Stimulated activated CD8-positive, alpha-beta memory T cell treated with anti-CD3 and anti-CD28 coated beads, Interleukin-7, amount 100 ng/mL, for 1 hour (primary cell): ENCODE measurements at places on chromosomes 2 and 18.

- DNase-seq: no peak
Measured at GRCh38 chr2:206160807-206161179, 1.1 kb downstream of the EEF1B2 start.

- no peak for DNase-seq
Measured at GRCh38 chr18:9574473-9575115, 39.8 kb downstream of the PPP4R1 start.

GRCh38 chr18:45688833-45689232 is 35.1 kb upstream of the SLC14A1 start:
- DNase-seq: peak; percentile 21

DNA sequence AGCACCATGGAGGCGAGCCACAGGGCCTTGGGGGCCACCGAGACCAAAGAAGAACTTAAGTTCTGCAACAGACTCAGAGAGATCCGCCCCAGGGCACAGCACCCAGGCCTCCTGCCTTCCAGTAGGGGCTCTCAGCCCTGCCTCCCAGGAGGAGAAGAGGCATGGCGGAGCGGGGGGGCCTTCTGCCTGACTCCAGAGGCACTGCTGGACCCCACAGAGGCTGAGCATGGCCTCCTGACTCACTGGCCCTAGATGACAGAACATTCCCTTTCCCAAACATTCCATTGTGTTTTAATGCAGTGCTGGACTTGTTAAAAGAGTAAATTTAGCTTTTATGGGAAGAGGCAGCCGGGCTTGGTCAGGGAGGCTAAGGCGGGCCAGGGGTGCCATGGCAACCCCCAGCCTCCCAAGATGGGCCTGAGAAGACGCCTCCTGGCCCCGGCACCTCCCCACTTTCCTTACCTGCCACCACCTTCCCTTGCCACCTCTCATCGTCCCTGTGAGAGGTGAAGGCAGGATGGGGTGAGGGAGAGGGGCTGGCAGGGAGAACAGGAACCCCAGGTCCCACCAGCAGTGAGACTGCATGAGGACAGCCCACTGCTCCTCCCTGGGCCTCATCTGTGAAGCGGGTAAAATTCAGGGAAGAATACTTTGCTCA is 65.4 kb downstream of the SMAD7 start:
- DNase-seq: no peak

GRCh38 chr18:8020132-8020846 is 453.2 kb downstream of the PTPRM start:
- DNase-seq: no peak

GRCh38 chr2:108837198-108837597 is 50.6 kb downstream of the CCDC138 start:
- DNase-seq: no peak

DNA sequence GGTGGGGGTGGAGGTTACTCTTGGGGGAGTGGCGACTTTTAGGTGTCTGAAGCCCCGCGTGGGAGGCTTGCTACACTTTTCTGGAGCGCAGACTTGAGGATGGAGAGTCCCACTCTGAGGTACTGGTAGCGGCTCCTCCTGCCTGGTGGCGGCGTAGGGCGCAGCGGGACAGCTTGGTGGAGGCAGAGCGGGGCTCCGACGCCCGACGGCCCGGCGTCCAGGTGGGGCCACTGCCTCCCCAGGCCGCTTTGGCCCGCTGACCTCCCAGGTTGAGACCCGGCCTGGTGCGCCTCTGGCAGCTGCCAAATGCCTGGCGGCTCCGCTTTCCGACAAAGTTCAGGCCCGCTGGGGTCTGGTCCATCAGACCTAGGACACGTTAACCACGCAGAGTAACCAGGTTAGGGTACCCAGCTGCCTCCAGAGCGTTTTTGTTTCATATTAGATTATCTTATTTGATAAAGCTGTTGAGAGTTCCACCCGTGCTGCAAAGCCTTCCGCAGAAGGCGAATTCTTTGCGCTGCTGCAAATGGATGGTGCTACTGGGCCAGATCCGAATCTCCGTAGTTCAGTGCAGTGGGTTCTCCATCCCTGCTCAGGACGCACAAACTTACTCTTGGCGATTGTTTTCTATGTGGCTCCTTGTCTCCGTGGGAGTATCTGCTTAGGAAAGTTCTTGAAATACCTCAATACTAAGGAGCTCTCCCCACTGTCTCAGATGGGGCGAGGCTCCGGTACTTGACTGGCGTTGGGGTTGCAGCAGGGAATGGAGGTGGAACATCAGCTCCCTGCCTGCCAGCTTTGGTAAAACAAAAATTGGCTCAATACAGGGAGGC is 405.9 kb downstream of the XIRP2 start:
- DNase-seq: no peak

DNA sequence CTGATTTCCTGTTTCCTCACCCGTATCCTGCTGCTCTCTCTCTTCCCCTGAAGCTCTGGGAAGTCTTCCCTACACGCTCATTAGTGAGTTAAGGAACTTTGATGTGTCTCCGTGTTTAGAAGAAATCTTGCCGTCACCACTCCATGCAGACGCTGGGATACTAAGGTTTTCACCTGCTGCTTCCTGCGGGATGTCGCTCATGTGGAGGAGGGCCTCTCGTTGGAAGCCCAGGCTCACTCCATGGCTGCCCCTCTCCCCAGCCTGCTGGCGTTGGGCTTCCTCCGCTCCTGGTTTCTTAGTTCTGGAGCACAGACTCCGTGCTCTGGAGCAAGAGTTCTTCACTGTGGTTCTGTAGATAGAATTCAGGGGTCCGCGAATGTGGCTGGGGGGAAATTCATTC is 326.3 kb downstream of the GBX2 start:
- DNase-seq: no peak

GRCh38 chr2:170298861-170299429 is 121.0 kb downstream of the MYO3B start:
- DNase-seq: no peak

DNA sequence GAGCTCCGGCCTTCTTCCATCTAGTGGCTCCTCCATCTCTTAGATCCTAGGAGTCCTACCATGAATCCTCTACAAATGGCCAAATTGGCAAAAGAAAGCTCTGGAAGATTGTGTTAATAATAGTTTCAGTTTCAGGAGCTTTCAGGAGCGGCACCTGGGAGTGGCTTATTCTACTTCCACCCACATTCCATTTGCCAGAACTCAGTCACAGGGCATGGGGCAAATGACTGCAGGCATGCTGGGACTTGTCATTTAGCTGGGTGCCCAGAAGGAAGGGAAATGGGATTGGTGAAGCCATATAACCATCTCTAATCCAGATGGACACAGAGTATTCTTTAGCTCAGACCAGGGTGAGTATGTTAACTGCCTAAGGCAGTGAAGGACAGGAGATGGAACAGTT is 3.6 kb upstream of the LRATD1 start:
- DNase-seq: no peak

GRCh38 chr2:235373171-235373570 is 120.7 kb upstream of the AGAP1 start:
- no peak for DNase-seq
